SK-N-SH (cell line): ENCODE measurements at places on chromosomes 4 and X. TPM values are rescaled to one million over a fixed set of nuclear protein-coding genes. Genes with fewer than 3 reads are reported as not detected.

The NWD2 gene
- polyA plus RNA-seq: not detected in 2 replicates

DNA sequence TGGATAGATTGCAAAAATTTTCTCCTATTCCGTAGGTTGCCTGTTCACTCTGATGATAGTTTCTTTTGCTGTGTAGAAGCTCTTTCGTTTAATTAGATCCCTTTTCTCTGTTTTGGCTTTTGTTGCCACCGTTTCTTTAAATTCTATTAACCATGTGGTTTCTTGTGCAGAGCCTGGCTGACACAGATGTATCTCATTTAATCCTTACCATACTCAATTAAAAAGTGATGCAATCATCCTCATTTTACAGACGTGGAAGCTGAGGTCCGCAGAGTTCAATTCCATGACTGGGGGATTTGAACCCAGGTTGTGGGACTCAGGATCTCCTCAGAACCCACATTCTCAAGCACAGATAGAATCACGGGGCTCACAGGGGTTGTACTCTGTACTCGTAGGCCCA lies 66.7 kb downstream of the SORCS2 start:
- DNase-seq: no peak

DNA sequence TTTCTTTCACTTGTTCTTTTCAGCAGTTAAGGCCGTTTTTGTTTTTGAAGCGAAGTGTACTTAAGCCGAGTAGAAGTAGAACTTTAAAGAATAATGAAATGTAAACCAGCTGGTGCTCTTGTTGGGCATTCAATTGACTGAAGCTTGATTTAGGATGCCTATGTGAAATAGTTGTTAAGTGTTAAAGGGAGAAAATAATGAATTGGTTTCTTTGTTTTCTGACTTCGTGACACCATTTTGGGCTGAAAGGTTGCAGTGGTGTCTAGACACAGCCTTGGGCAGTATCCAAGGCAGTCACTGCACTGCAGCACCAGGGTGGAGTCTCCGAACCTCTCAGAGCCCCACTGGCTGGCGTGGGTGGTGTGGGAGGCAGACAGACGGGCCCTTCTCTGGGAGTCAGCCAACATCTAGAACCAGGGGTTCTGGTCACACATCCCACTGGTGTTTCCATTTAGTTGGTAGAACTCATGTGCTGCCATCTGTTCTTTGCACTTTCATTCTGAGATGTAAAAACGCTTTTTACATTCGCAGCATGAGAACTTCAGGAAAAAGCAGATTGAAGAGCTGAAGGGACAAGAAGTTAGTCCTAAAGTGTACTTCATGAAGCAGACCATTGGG lies 3.5 kb downstream of the UCHL1 start:
- DNase-seq: no peak

DNA sequence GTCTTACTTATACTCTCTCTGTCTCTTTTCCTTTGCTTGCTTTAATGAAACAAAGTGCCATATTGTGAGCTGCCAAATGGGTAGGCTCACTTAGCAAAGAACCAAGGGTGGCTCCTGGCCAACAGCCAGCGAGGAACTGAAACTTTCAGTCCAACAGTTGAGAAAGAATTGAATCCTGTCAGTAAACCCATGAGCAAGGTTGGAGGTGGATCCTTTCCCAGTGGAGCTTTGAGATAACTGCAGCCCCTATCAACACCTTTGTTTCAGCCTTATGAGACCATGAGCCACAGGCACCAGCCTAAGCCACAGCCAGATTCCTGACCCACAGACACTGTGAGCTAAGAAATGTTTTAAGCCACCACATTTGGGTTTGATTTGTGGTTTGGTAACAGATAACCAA lies 362.2 kb downstream of the PDGFC start:
- no peak for DNase-seq

The CENPVL2 gene
- polyA plus RNA-seq: 0.03 and 0.06 TPM in 2 replicates
